ENCODE measurements at places on chromosomes 5 and 9.

GRCh38 chr5:123116058-123116457 is 27.0 kb downstream of the PRDM6 start:
- no peak for DNase-seq

GRCh38 chr5:151764801-151765200 is 6.4 kb upstream of the ATOX1 start:
- DNase-seq: no peak

DNA sequence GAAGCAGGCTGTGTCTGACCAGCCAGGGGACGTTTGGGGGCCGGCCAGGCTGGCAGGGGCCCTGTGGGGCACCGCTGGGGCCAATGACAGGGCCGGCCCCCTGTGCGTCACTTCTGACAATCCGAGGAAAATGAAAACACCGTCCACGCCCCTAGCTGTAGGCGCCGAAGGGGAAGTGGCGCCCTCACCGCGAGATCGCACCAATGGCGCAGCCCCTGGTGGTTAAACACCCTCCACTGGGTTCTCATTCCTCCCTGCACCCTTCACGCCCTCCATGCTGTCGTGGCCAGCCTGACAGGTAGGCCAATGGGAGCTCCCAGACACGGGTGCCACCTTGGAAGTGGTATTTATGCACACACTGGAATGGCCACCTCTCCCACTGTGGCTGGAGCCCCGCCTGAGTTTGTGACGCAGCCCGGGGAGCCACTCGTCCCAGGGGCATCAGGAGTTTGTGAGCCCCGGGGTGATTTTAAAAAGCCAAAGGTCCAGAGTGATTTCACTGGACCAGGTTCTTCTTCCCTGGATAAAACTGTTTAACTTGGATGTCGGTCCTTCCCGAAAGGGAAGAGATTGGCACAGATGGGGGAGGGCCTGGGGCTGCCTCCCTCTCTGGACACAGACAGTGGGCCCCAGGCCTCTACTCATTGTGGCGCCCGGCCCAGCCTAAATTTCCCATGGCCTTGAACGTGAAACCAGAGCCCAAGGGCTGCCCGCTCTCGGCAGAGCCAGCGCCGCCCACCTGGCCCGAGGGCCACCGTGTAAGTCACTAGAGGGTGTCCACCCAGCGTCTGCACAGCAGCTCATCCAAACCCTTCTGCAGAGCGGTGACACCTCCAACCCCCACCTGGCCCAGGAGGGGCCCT is 49.7 kb downstream of the NKD2 start:
- DNase-seq: no peak

DNA sequence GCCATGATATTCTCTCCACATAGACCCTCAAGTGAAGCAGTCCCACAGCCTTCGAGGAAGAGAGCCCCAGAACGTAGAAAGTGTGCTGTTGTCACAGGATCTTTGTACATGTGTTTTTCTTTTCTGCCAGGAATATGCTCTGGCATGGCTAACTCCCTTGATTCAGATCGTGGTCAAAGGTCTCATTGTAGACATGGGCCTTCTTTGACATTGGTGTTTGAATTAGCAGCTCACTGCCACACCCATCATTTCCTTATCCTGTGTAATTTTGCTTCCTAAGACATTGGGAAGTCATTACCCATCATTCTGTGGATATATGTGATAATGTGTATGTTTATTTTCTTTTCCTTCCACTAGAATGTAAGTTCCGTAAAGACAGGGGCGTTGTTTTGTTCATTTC is 25.5 kb downstream of the MTRR start:
- DNase-seq: no peak

DNA sequence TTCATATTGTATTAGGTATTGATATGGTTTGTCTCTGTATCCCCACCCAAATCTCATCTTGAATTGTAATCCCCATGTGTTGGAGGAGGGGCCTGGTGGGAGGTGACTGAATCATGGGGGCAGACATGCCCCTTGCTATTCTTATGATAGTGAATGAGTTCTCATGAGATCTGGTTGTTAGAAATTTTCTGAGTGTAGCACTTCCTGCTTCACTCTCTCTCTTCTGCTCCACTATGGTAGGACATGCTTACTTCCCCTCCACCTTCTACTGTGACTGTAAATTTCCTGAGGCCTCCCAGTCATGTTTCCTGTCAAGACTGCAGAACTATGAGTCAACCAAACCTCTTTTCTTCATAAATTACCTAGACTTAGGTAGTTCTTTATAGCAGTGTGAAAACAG is 187.4 kb upstream of the SLC24A2 start:
- no peak for DNase-seq

DNA sequence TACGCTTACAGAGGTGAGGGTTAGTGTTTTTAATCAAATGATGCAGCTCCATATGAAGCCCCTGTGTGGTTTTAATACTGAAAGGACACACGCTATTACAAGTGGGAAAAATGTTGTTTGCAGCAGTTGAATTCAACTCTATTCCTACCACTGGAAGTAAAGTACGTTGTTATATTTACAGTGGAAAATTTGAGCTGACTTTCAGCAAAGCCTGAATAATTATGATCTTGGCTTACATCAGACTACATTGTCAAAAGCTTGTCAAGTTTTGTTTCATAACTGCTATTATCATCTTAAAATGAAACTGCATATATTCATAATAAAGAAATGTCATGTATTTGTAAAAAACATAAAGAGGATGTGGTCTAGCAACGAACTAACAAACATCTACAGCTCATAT is 818.5 kb downstream of the SEMA5A start:
- no peak for DNase-seq
